ENCODE measurements at places on chromosomes 2 and 18.

GRCh38 chr2:37829202-37829601 is 95.9 kb upstream of the RMDN2 start:
- DNase-seq, result no peak

DNA sequence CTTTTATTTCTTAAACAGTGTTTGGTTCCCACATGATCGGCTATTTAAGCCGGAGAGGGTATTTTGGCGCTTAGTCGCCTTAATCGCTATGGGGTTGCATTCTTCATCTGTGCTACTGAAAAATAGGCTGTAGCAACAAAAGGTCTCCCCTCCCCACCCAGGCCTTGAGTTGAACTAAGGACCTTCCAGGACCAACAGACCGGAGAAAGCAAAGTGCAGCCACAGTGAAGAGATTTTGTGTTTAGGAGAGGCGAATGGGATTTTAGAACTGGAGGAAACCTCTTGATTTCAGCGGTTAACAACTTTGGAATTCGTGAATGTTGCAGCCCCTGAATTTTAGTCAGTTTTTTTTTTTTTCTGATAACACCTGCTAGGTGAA is 1.4 kb downstream of the ITGA6 start:
- DNase-seq, result no peak

DNA sequence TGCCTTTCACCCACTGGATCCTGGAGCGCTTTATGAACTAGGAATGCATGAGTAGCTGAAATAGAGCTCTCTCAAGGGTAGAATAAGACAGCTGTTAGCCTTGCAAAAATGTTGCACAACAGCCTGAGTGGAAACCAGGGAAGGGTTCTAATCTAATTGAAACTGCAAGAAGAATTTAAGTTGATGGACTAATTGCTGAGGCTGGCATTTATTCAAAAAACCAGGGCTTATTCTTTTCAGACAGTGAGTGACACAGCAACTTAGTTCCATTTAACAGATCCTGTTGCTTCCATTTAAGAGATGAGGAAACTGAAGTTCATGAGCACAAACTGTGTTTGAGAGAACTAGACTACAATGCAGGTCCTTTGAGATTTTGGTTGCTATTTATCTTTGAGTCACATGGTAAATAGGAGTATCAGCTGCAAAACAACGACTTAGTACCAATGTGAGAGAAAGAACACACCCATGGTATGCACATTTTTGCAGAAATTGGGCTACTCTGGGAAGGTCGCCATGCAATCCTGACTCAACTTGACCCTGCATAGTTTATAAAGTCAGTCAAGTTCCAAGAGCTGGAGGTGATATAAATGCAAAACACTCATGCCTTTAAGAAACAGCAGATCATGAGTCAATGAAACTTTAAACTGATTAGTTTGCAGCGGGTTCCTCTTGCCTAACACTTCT is 76.4 kb upstream of the PARD3B start:
- DNase-seq, result no peak

DNA sequence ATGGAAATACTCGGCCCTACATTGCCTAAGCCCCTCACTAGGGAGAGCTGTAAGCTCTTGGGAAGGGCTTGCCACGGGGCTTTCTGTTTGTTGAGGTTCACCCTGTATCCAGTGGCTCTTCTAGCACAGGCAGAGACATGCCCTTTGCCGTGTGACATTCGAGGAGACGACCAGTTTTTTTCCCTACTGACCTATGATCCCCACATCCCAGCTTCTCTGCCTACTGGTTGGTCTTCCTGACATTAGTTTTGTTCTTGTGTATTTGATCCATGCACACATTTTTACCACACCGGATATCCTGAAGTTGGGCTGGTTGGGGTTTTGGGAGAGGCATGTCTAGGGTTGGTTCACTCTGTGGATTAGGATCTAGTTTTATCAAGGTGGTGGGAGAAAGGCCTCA is 69.3 kb downstream of the NPAS2 start:
- DNase-seq, result no peak

- no peak for DNase-seq
These were observed 72.5 kb upstream of the SERPINE2 start for GRCh38 chr2:224111576-224111975.

- DNase-seq, result no peak
These were observed 59.0 kb downstream of the SEPTIN10 start for GRCh38 chr2:109554758-109555157.

GRCh38 chr2:111122631-111123421 is 2.1 kb downstream of the BCL2L11 start:
- peak; percentile 34 for DNase-seq
